ENCODE measurements at places on chromosomes 7 and 10.

- peak; percentile 63 for DNase-seq
These were observed 155.5 kb downstream of the COBL start for GRCh38 chr7:51160990-51161615.

- DNase-seq, result peak; percentile 59
These were observed at the start of gene PRRT4 for GRCh38 chr7:128361411-128362379. PRRT4 (minus strand) TSS chr7:128361690.

DNA sequence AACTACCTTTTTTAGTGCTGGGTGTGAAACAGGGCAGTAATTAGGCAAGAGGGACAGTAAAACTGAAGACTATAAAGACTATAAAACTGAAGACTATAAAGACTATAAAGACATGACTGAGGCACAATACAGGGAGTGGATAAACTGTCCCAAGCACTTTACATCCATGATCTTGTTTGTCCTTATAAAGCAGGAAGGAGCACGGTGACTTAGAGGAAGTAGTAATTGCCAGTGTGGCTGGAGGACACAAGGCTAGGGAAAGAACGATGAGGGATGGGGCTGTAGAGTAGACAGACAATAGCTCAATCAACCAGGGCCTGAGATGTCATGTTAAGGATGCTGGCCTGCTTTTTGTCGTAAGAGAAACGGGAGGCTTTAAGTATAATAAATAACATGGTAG is 26.0 kb downstream of the DNAJC12 start:
- DNase-seq, result no peak

DNA sequence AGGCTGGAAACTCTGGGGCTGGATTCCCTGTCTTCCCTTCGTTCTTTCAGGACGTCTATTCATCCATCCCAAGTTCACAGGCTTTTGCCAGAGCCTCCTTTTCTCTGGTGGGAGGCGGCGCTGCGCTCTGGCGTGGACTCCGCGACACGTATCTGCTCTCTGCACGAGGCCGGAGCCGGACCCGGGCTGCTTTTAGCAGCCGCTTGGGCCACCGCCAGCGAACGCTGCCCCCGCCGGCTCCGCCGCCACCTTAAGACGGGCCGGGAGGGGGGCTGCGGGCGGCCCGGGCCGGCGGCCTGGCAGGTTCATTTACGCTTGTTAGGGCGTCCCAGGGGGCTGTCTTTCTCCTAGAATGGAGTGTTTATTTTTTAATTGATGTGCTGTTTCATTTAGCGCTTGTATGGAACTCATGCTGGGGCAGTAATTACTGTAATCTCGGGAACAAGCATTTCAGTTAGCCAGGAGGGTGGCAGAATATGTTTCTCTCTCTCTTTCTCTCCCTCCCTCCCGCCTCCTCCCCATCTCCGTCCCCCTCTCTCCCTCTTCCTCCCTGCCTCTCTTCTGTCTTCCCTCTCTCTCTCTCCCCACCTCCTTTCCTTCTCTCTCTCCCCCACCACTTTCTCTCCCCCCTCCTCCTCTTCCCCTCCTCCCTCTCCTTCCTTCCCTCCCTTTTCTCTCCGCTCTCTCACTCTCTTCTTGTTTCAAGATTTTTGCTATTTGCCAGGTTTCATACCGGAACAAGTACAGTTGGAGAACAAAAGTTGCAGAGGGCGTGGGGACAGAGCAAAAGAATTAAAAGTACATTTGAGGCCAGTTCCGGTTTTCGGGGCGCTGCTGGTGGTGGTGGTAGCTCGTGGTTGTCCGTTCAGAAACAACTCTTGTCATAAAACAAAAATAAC is 1.3 kb upstream of the FZD8 start:
- peak; percentile 15 for DNase-seq

- DNase-seq, result no peak
These were observed 236.3 kb upstream of the CTBP2 start for GRCh38 chr10:125396676-125397075.

GRCh38 chr10:20481054-20481453 is 416.1 kb downstream of the NEBL start:
- no peak for DNase-seq

- no peak for DNase-seq
These were observed 185.4 kb upstream of the SHH start for GRCh38 chr7:155997431-155998327.

- DNase-seq, result no peak
These were observed 3.2 kb downstream of the HPSE2 start for GRCh38 chr10:99232360-99232999.

DNA sequence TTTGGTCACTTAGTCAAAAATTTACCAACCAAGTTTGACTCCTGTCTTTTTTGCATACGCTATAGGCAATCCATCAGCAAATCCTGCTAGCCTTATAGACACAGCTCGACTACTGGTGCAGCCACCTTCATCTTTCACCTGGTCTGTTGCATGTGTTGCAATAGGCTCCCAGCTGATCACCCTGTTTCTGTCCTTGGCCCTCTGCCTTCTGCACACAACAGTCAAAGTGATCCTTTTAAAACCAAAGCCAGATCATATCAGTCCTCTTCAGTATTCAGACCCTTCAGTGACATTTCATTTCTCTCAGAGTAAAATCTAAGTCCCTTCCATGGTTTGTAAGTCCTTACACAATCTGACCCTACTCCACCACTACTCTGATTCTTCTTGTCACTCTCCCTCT is 10.9 kb upstream of the CDK6 start:
- no peak for DNase-seq

DNA sequence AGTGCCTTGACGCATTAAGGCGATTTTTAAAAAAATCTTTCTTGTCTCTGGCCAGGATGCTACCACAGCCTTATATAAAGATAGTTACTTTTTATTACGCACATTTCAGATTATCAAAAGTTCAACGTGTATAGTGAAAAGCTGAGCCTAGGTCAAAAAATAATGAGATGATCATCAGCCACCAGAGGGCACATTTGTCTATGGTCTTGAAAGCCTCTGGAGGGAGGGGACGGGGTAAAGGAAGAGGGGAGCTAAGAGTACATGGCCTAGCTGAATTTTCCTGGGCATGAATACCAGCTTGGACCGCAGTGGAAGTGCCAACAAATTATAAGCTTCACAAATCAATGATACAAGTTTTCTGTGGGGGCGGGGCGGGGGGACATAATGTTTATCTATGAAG is 285.9 kb upstream of the SMIM30 start:
- no peak for DNase-seq

- no peak for DNase-seq
These were observed 86.9 kb downstream of the VTI1A start for GRCh38 chr10:112533916-112534315.

GRCh38 chr7:149853157-149853556 is 15.0 kb downstream of the ZNF862 start:
- no peak for DNase-seq

- no peak for DNase-seq
These were observed 6.3 kb downstream of the IDI2 start for GRCh38 chr10:1019362-1019761.

GRCh38 chr7:12638851-12639456 is 48.5 kb upstream of the ARL4A start:
- peak; percentile 4 for DNase-seq

DNA sequence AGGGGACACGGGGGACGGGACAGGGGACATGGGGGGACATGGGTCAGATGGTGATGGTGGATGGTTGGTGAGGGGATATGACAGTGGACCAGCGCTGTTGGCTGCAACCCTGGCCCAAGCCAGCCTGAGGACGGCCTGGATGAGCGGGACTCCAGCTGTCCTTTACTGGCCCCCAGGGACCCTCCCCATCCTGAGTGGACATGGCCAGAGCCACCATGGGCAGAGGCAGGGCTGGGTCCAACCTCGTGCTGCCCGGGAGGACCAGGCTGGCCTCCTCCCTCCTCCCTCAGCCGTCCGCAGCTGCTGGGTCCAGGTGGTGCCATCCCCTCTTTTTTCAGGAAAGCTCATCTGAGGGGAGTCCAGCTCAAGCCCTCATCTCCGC is 30.4 kb downstream of the GET4 start:
- DNase-seq, result no peak

GRCh38 chr10:132885451-132886210 is 56.7 kb downstream of the CFAP46 start:
- no peak for DNase-seq

GRCh38 chr7:74606909-74607510 is 50.5 kb upstream of the GTF2I start:
- DNase-seq, result no peak

- DNase-seq, result no peak
These were observed at the start of gene LAMB4 for GRCh38 chr7:108130261-108130660. LAMB4 (minus strand) TSS chr7:108130361; CDS start chr7:108123164, 7,197 bp downstream.

GRCh38 chr7:121204537-121204936 is 124.3 kb upstream of the WNT16 start:
- DNase-seq, result no peak

- DNase-seq, result no peak
These were observed 247.0 kb downstream of the SEMA3D start for GRCh38 chr7:84939888-84940287.

- no peak for DNase-seq
These were observed 150.7 kb downstream of the OAT start for GRCh38 chr10:124267911-124268549.

GRCh38 chr7:96061009-96061408 is 260.9 kb downstream of the SLC25A13 start:
- DNase-seq, result no peak

- DNase-seq, result no peak
These were observed 446.5 kb upstream of the NRP1 start for GRCh38 chr10:33780961-33781360.
